T-helper 2 cell (primary cell): ENCODE measurements at places on chromosomes 13 and 19.

- DNase-seq, result no peak
These were observed 25.9 kb upstream of the GATAD2A start for GRCh38 chr19:19379527-19379926.

GRCh38 chr13:34469196-34469986 is 472.7 kb upstream of the NBEA start:
- no peak for DNase-seq

GRCh38 chr19:11860721-11861120 is 12.2 kb downstream of the ZNF439 start:
- DNase-seq, result no peak

- no peak for DNase-seq
These were observed 275.3 kb upstream of the KLF12 start for GRCh38 chr13:74409551-74409950.

DNA sequence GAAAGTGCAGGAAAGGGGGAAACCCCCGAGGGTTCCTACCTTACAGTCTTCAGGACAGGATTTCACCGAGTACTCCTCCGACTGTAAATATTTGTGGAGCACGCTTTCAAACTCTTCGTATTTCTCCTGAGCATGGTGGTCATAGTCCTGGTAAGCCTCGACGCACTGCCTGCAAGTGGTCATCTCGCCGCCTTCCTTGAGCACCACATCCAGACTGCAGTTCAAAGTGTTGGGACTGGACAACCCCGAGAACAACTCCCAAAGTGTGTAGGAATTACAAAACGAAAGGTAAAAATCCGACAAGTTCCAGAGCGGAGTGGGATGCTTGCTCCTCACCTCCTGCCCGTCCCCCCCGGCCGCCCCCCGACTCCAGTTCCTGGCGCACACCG is 349.7 kb downstream of the LIG4 start:
- no peak for DNase-seq

DNA sequence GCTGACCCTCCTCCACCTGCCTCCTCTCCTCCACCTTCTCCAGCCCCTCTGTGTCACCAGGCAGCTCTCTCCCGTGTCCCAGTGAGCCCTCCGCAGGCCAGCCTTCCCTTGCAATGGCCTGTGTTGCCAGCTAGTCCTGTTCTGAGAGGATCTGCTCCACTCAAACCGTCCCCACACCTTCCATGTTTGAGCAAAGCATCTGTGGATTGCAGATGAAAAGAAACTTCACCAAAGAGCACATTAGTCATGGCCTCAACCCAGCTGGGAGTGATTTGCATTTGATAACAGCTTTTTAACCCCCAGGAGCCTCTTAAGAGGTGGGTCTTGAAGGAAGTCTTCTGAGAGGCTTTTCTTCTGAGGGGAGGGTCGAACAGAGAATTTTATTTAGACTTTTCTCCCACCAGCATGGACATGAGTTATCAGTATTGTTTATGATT is 72.8 kb downstream of the COL4A2 start:
- no peak for DNase-seq

DNA sequence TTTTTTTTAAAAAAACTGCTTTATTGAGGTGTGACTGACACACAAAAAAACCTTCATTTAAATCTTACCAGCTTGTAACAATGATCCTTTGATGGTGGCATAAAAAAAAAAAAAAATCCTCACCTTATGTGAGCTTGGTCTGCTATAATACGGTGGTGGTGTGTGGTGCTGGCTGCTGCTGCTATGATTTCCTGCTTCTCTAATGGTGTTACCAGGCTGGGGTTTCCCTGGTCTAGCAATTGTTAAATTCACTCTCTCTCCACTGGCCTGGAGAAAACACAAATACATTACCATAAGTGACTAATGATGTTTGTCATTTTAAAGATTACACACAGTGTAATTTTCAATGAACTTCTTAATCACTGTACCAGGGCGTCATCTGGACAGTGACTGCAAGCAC is 60.6 kb downstream of the LNX2 start:
- DNase-seq, result peak; percentile 53

DNA sequence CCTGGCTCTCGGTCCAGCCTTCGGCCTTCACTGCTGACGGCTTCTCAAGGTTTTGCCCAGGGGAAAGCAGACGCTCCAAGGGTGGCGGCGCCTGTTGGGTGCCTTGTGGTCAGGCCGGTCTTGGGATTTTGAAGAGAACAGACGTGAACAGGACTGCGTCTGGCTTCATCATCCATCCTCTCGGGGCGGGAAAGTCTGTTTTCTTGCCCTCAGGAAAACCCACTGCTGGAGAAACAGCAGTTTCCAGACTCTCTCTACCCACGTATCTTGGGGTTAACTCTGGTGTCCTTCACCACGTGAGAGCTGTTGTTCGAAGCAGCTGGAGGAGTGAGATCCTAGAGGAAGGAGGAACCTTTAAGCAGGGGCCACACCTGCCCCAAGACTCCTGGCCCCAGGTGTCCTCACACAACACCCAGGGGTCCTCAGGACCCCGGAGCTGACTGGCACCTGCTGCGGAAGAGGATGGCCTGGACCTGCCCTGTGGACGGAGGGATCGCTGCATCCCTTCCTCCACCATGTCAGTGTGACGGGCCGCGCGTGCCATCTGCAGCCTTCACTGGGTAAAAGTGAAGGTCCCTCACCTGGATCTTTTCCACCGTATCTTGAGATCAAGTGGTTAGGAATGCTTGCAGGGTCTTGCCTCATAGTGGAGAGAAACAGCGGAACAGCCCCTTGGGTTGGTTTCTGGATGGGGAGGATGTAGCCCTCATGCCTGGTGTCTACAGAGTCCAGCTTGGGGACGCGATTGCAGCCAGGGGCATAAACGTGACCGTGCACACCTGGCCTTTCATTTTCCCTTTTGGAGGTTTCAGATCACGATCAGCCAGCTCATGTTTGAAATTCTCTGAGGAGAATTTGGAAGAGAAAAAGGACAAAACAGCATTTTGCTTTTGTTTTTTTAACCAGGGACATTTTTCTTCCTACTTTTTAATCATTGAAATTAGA is 69.5 kb upstream of the MCF2L start:
- DNase-seq, result no peak

DNA sequence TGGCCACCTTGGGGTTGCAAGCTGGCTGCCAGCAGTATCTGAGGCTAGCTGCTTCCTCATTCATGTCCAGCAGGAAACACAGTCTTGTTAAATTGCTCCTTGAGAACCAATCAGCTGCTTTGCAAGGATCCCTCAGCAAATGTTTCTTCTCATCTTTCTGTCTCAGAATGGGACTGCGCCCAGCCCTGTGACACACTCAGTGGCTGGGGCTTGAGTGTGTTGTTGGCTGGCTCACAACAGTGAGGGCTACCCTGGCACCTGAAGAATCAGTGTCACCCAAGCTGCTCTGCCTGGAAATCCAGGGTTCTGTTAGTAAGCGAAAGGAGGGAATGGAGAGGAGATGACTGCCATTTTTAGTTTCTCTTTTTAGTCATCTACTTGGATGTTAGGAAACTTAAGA is 317.2 kb downstream of the DCT start:
- DNase-seq, result no peak

GRCh38 chr13:33228648-33229445 is 56.7 kb downstream of the STARD13 start:
- peak; percentile 1 for DNase-seq

GRCh38 chr13:51025245-51025905 is 85.7 kb downstream of the C13orf42 start:
- DNase-seq, result no peak

DNA sequence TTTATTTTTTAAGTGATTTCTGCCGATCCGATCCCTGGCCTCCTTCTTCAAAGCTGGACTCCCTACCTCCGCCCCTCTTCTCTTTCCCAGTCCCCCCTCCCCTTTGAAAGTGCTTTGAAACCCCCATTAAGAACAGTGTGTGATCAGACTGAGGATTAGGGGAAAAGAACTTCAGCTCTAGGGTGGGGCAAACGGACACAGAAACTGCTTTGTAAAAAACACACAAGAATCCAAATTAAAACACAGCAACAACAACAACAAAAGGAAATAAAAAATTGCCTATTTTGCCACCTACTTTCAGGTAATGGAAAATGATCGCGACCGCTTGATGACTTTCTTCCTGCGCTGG is 1.4 kb downstream of the SPRY2 start:
- DNase-seq, result no peak

GRCh38 chr19:43290568-43291359 is 21.4 kb upstream of the PSG9 start:
- DNase-seq, result no peak

DNA sequence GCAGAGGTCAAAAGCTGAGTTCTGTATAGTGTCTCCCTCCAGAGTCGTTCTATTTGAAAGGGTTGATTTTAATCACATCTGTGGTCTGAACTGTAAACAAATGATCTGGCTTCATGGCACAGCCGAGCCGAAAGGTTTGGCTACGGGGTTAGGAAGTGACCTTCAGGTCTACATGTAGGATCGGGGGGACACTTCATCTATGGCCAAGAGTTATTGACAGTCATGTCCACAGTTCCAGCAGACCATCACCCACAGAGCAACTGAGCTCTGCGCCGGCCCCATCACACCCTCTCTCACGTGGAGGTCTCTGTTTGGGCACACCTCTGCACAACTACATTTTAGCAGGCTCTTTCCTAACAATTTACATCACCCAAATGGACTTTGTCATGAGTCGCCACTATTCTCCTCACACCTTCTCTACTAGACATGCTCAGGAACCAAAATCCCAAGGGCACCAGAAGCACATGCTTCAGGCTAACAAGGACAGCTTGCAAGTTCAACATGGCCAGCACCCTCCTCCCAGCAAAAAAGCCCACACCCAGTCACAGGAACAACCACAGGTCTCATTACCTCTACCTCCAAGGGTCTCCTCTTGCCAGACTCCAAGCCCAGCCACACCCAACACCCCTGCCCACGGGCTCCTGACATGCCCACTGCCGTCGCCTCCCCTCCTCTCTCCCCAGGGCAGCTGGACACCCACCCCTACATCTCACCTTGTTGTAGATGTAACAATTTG is 36.1 kb upstream of the EPHX3 start:
- DNase-seq, result no peak

DNA sequence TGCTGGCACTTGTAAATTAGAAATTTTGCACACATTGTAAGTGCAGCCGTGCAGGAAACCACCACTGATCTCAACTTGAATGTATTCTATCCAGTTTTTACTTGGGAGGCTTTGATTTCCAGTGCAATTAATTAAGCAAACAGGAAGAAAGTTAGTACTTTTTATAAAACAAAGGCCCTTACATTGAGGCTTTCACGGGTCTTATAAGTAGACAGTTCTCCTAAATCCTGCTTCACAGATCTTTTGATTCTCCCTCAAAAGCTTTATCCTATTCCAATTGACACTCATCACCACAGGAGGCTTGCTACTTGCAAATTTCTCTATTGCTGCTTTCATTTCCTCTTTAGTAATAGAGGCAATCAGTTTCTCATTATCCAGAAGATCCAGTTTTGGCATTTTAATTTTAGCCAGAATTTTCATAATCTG is 90.1 kb downstream of the ERCC5 start:
- no peak for DNase-seq

GRCh38 chr13:91563799-91564198 is 165.4 kb downstream of the GPC5 start:
- DNase-seq, result no peak

- no peak for DNase-seq
These were observed 514 bp downstream of the PCID2 start for GRCh38 chr13:113207890-113208420.

DNA sequence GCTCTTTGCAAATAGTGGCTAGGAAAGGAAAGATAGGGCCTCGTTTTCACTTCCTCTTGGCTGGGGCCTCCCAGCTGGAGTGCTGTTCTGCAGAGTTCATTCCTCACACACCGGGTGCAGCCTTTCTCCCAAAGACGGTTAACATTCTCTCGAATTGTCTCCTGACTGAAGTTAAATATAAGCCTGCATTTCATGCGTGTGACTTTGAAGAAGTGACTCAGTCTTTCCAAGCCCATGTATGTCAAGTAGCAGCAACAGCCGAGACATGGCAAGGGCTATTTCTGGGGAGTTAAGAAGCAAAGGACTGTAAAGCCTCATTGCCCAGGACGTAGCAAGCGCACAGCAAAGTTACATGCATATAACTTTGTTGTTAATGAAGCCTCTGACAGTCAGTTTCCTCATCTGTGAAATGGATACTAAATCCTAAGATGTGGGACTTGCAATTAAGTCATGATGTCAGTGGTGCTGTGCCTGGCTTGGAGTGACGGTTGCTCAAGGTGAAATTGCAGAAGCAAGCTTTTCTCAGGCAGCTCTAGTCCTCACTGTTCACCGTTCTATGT is 502.4 kb downstream of the MYO16 start:
- DNase-seq, result no peak

GRCh38 chr19:33311326-33311682 is 9.0 kb upstream of the CEBPA start:
- no peak for DNase-seq
